GM12891 (cell line): ENCODE measurements at places on chromosomes 16 and 17.

- no peak for DNase-seq
These were observed 411.4 kb upstream of the SOX9 start for GRCh38 chr17:71709271-71709890.

DNA sequence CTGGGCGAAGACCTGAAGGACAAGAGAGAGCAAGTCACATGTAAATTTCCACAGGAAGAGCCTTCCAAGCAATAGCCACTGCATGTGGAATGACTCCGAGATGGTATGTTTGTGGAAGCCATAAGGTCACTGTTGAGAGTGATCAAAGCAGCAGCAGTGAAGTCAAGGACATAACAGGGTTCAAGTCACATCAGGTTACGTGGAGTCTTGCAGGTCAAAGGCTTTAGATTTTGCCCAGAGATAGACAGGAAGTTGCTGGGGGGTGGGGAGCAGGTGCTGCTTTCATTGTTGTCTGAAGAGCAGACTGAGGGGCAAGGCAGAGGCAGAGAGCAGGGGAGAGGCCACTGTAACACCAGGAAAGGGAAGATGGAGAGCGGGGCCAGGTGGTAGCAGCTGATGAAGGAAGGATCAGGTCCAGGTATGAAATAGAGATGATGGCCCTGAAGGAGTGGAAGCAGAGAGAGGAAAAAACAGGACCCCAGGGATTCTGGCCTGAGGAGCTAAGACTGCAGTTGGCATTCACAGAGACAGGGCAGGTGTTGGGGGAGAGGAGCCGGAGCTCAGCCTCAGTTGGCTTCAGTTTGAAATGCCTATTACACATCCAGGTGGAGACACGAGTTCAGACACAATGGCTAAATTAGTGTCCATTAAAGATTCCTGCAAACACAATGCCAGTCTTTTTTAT, 129.3 kb upstream of the AXIN2 start:
- no peak for DNase-seq

DNA sequence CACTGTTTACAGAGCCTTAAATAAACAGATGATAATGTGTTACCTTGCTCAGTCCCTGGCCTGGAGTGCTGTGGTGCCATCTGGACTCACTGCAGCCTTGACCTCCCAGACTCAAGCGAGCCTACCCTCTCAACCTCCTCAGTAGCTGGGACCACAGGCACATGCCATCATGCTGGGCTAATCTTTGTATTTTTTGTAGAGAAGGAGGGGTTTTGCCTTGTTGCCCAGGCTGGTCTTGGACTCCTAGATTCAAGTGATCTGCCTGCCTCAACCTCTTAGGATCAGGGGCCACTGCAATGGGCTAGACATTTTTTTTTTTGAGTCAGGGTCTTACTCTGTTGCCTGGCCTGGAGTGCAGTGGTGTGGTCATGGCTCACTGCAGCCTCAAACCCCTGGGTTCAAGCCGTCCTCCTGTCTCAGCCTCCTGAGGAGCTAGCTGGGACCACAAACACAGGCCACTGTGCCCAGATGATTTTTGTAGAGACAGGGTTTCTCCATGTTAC, 5.0 kb upstream of the NAGLU start:
- DNase-seq = no peak

GRCh38 chr16:30184096-30184890, 891 bp downstream of the CORO1A start:
- DNase-seq = peak; percentile 73

DNA sequence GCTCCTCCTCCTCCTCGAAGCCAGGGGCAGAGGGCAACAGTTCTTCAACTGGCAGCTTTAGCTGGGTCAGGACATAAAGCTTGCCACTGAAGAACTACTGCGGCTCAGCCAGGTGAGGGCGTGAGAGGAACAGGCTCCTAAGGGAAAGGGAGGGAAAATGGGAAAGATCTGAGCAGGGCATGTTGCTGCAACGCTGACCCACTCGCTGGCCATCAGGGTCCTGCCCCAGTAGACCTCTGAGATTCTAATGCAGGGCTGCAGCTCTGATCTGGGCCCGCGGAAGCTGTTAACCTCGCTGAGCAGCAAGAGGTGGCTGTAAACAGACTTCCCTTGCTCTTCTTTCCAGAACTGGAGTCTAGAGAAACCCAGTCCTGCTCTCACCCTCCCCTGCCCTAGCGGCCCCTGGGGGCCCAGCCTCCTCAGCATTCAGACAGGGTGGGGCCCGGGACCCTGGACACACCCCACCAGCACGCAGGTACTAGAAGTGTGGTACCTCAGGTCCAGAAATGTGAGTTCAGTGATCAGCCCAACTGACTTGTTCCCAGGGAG, 3.8 kb upstream of the TLCD2 start:
- no peak for DNase-seq

DNA sequence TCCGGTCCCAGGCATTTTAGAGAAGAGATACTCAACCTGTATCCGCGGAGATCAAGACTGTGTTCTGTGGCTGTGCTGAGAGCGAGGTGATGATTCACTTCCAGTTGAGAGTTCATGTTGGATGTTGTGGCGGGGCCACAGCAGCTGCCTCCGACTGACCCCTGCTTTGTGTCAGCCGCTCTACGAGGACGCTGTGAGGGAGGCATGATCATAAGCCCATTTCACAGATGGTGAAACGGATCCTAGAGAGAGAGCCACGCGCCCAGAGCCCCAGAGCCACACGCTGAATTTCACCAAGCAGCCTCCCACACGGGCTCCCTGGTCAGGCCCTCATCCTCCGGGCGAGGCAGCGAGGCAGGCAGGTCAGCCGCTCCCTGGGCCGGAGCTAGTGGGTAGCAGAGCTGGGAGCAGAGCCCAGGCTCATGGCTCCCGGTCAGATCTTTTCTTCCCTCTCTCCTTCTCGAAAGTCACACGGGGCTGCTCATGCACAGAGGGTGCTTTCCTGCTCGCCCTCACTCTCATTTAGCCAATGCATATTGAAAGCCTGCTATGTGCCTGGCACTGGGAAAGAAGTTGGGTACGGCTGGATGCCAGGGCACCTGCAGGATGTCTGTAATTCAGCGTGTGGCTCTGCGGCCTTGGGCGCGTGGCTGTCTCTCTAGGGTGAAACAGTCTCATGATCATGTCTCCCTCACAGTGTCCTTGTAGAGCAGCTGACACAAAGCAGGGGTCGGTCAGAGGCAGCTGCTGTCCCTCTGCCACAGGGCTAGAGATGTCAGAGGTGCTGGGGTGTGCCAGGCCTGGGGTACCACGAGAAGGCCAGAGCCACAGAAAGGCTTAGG, 155.6 kb upstream of the CHMP6 start:
- no peak for DNase-seq

DNA sequence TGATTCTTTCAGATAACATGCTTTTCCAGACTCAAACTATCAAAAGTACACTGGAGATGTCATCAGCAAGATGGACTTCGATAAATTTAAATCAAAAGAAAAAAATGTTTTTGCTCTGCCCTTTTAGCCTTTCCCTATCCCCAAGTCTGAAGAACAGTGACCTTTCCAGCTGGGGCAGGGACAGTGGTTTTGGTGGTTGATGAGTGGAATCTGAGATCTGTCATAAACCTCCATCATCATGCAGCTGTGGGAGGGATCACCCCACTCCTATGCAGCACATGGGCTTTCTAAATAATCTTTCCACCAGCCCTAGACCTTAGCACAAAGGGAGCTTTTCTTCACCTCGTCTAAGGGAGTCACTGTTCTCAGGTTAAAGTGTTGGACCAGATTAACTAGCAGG, 869.5 kb upstream of the SOX9 start:
- DNase-seq = no peak

DNA sequence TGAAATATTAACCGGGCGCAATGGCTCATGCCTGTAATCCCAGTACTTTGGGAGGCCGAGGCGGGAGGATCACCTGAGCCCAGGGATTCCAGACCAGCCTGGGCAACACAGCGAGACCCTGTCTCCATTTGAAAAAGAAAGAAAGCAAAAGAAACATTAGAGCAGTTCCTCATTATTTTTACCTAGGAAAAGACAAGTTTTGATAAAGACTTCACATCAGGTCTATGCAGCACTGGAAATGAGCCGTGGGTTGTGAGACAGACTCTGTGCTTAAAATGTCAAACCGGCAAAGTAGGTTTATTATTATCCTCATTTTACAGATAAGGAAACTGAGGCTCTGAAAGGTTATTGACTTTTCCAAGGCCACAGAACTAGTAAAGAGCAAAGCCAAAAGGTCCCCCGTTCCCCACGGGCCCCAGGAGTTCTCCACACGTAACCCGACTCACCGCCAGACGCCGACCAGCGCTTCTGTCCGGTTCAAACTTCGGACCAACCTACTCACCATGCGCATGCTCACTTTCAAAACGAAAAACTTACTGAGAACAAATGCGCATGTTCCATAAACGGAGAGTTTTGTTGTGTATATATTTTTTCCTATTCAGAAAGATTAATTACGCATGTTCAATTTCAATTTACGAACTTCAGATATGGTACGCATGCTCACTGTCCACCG, 356 bp downstream of the TUBD1 start:
- DNase-seq = no peak

GRCh38 chr16:90015586-90016338, 3.5 kb downstream of the DBNDD1 start:
- DNase-seq = no peak

- DNase-seq = no peak
These were observed 8.1 kb upstream of the CPSF4L start for GRCh38 chr17:73269791-73270190.

GRCh38 chr16:19006446-19007315, 22.9 kb downstream of the TMC7 start:
- no peak for DNase-seq

DNA sequence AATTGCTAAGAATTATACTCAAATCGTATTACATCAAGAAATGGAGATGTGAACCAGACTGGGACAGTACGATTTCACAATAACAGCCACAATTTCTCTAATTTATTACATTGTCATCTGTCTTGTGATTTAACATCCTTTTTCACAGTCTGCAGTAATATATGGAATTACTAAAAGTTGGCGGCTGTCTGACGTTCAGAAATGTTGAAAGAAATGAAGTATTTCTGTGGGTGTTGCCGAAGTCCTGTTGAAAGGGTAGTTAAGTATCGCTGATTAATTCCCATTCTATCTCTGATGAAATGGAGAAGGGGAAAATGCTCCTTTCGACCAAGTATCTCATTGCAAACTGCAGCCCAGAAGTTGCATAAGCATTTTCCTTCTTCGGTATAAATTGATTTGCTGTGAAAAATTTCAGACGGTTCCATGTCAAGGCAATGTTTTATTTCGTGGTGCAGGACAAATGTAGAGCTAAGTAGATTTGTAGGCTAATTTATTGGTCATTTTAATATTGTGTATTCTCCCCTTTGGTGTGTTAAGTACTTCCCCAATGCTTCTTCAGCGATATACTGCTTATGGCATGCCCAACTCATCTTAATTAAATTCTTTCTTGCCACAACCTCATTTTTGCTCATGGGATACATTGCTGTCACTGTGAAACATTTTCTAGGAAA, 775.2 kb upstream of the RBFOX1 start:
- DNase-seq = no peak

DNA sequence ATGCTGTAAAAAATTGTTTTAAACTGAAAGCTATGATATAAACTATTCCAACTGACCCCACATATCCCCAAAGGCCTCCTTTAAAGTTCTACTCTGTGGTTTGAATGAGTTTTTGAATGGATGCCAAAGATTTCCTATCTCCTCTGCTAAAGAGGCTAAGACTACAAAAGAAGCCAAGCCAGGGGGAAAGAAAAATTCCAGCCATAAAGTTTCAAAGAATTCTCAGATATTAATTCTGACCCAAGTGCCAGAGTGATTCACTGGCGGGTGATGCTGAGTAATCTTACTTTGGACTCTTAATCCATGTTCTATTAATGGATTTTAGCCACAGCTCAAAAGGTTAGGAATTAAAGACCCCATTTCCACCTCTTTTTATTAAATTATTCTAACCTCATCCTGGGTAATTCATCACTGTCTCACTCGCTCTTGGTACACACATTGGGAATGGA, 60.7 kb downstream of the HS3ST3A1 start:
- no peak for DNase-seq

DNA sequence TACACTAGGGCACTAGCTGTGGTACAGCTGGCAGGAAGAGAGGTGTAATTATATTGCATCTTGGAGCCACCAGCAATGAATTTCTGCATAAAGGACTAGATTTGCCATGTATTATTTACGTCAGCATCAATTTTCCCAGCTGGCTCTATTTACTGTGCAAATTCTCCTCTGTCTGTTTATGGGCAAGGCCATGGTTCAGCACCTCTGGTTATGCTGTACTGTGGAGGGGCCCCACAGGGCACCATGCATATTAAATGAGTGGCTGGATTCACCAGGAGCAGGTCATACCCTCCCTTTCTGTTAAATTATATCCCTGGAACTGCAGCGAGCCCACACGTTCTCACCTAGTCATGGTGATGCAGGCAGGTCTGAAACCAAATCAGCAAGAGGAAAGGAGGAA, 19.8 kb downstream of the RAD51D start:
- no peak for DNase-seq

DNA sequence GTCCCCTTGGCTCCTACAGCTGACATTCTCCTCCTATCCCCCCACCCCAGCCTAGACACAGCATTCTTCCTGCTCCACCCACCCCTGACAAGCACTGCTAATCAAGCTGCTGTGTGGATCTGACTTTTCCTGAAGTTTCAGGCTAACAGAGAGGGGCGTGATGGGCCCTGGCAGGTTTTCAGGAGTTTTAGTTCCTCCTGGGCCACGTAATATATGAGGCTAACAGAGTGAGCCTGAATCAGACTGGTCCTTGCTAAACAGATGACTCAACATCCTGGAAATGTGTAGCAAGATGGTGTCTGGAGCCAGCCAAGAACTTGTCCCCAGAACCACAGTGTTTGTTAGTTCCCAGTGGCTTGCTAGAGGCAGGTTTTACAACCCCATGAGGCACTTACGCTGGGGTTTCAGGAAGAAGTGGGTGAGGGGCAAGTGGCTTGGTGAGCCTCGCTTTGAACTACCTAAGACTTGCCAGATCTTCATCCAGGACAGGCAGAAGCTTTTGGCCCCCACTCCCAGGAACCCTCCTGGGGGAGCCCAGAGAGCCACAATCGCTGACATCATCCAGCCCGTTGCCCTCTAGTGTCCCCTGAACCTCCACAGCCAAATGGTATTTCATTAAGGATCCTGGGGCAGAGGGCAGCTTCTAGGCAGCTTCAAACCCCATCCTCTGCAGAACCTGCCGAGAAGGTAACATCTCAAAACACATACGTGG, 15.9 kb downstream of the TMEM92 start:
- no peak for DNase-seq

DNA sequence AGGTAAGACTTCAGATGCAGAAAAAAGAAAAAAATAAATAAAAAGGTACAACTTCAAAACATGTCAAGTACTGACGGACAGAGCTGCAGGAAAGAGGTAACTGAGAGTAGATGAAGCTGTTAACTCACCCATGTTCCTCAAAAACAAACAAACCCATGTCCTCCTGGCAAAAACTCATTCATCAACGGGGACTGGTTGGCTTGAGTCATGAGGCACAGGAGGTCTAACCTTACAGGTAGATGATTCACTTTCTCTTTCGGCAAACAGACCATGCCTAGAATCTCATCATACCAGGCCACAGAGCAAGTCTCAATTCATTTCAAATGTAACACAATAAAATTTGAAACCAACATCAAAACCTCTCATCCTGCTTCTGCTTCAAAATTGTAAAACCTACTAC, 12.3 kb upstream of the FASN start:
- no peak for DNase-seq
